ENCODE measurements at places on chromosomes 7 and 10.
A peak's percentile ranks its signal among the peaks of the same experiment; 100 is the strongest.

DNA sequence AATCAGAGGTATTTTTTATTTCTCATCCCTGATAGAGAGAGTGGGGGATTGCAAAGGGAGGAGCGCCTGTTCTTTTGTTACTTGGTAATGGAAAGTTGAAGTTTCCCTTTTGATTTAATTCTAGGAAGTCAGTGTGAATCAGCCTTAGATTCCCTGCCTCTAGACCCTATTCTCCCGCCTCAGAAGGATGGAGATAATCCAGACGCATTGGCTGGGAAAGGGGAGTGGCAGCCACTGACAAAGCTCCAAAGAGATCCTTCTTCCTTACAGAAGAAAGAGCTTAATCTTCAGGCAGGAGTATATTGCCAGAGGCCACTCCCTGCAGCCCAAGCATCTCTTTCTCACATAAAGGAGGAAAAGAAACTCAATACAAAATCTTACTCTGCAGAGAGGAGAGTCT, 122.3 kb upstream of the GALNT17 start:
- DNase-seq: no peak

GRCh38 chr10:26519803-26520202, 81.7 kb downstream of the APBB1IP start:
- no peak for DNase-seq

GRCh38 chr10:103734731-103735130, 120.6 kb downstream of the SH3PXD2A start:
- DNase-seq: no peak

GRCh38 chr10:113463777-113464176, 89.1 kb upstream of the HABP2 start:
- no peak for DNase-seq

- no peak for DNase-seq
Observed at GRCh38 chr7:152862856-152863255, 103.3 kb downstream of the ACTR3B start.

DNA sequence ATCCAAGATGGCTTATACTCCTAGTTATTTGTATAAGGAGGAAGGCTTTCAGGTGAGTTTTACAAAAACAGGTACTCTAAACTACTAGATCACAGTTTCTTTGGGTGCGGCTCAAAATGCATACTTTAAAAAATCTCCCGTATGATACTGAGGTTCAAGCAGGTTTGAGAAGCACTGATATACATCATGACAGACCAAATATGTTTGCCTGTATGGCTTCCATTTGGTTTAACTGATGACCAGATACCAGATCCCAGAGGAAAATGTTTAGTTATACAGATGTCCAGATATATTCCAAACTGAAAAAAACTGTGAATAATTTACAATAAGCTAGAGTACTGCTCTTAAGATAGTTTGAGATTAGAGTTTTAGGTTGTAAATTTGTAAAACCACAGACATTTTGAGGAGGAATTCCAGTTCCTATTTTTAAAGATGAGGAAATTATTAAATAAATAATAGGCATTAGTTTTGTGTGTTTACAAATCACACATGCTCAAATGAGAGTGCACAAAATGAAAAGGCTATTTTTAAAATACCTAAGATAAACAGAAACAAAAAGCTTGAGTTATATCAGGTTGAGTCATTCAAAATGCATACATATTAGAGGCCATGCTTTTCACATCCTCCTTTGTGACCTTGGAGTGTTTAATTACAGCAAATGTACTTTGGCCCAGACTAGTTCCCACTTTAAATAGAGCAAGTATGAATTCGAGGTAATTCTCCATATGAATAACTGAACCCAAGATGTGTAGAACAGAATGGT, 60.5 kb downstream of the SEMA3C start:
- no peak for DNase-seq

GRCh38 chr10:105785721-105786120, 1144.6 kb downstream of the SORCS3 start:
- DNase-seq: no peak

DNA sequence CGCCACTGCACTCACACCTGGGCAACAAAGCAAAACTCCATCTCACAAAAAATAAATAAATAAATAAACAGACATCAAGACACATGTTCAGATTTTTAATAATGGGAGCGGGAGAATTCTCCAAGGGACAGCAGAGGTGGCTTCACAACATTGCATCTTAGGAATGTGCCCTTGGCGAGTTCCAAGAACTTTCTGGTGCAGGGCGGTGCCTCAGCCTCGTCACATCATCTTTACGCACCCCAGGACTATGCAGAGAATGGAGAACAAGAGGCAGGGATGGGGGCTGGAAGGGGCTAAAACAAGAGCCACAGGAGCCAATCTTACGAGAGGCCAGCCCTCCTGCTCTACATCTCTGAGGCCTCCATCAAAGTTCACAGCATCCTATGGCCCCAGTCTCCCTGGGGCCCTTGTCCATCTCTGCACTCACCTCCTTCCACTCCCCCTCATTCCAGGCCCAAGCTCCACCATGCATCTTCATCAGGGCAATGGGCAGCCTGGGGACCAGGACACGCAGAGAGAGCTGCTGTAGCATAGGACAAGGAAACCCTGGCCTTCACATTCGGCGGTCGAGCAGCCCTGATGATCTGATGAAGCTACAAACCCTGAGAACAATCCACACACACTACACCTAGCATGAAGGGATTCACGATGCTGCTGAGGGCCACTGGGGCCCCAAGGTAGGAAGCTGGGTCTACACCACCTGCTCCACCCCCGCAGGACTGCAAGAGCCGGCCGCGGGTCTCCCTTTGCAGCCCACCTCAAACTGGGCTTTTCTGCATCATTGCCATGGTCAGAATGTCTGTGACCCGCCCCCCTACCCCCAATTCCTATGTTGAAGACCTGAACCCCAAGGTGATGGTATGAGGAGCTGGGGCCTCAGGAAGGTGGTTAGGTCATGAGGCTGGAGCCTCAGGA, 22.3 kb downstream of the TNS3 start:
- no peak for DNase-seq

DNA sequence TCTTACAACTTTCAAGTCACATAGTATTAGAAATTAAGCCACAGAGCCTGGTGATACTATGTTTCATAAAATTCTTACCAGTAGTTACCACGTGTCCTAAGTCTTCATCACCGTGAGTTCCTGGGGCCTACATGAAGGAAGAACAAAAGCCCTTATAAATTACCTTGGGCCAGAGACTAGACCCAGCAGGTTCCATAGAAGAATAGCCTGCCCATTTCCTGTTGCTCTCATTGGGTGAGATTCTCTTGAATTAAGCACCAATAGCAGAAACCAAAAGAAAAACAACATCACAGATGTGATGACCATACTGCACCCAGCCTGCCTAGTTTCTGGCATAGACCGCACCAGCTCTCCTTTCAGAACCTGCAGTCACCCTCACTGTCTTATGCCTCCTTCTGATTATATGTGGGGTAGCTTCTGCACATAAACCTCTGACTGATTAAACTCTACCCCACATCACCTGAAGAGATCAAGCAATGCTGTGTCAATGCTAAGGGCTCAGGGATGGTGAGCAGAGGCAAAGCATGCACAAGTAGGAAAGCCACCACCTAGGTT, 18.0 kb upstream of the SEM1 start:
- no peak for DNase-seq

DNA sequence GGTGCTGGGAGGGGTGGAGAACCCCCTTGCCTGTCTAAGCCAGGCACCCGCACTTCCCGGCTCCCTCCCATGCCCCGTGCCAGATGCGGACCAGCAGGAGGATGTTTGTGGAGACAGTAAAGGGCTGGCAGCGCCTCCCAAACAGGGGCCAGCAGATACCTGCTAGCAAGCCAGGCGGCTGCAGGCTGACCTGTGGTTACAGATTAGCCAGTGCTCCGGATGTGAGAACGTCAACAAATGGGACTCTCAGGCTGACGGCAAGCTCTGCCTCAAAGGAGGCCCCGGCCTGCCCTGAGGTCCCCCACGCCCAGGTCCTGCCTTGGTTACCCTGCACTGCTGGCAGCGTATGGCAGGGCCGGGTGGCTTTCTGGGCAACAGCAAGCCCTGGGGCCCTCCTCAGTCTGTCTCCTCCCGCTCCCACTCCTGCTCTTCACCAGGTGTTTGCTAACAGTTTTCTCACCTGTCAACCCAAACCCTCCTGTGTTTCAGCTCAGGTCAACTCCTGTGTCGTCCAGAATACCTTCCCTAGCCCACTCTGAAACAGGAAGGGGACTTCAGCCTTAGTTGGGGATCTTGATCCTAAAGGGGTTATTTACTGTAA, 85.4 kb downstream of the NEURL1 start:
- DNase-seq: no peak

DNA sequence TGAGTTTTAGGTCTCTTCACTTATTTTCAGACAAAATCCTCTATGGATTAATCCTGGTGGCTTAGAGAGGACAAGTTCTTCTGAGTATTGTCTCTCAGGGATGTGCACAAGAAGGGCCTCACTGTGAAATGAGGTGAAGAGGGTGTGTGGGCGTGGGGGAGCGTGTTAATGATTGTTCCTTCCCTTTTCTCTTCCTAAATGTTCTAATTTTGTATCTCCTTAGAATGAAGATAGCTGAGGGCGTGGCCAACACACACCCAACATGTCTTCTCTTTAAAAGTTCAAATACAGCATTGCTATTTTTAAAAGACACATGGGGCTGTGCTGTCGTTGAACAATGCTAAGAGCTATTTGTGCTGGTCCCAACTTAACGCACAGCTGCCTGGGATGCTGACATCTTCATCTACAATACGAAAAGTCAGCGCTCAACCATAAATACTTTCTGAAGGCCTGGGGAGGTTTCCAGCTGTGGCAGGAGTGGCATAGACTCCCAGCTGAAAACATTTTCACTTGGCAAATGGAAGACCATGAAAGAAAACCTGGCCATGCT, 135.9 kb downstream of the JCAD start:
- DNase-seq: no peak

- DNase-seq: no peak
Observed at GRCh38 chr10:34886906-34887642, 72.0 kb upstream of the PARD3 start.

DNA sequence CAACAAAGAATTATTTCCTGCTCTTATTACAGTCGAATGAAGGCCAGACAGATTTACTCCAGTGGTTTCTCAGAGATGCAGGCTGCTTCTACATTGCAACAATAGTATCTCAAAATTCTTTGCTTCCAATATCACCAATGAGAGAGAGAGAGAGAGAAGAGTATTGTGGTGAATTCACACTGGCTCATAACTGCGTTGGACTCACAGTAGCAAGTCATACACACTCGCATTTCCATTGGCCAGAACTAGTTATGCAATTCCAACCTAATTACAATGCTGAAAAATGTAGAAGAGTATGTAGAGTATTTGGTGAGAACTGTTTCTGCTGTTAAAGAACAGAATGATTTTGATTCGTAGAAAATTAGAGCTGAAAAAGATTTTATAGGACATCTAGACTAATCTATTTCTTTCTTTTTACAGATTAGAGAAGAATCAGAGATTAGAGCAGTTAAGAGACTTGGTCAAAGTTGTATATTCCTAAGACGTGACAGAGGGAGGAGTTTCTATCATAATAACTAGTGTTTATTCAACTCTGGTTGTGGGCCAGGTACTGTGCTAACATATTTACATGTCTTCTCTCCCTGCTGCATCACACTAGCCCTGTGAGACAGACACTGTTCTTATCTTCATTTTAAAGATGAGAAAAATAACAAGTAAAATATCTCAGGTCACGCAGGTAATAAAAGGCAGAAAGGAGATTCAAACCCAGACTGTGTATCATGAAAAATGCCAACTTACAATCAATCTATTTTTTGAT, 34.6 kb upstream of the PDK4 start:
- no peak for DNase-seq

GRCh38 chr7:128708824-128709223, 30.3 kb upstream of the CALU start:
- DNase-seq: no peak

DNA sequence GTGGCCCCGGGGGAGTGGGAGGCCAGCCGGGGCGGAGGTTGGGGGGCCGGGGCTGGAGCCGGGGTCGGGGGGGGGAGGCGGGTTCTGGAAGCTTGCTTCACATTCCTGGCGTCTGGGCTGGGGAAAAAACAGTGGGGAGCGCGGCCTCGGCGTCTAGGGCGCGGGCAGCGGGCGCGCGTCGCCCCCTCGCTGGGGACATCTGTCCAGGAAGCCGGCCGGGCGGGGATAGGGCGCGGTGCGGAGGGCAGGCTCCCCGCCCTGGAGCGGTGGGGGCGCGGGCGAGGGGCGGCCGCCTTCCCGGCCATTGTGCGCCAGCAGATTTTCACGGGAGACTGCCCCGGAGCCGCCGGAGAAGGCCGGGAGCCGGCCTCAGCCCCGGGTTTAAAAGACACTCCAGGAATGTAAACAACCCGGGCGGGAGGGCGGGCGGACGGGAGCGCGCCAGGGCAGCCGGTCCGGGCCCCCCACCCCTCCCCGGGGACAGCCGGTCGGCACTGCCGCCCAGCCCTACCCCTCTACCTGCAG, 1.4 kb downstream of the ZMIZ1 start:
- peak; percentile 4 for DNase-seq

DNA sequence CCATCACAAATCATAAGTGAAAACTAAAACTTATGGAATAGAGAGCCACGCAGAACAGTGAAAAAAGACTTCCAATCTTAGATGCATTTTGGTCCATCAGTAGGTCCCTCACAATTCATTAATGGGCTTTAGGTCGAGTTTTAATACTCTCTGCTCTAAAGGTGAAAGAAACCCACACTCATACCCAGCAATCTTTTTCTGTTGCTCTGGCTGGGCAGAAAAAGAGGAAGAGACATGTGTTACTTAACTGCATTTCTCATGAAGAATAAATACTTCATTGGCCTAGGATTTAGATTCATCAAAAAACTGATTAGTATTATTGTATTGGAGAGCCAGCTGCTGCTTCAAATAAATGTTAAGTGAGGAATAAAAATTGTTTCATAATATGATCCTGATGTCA, 645.7 kb downstream of the PHTF2 start:
- DNase-seq: no peak

DNA sequence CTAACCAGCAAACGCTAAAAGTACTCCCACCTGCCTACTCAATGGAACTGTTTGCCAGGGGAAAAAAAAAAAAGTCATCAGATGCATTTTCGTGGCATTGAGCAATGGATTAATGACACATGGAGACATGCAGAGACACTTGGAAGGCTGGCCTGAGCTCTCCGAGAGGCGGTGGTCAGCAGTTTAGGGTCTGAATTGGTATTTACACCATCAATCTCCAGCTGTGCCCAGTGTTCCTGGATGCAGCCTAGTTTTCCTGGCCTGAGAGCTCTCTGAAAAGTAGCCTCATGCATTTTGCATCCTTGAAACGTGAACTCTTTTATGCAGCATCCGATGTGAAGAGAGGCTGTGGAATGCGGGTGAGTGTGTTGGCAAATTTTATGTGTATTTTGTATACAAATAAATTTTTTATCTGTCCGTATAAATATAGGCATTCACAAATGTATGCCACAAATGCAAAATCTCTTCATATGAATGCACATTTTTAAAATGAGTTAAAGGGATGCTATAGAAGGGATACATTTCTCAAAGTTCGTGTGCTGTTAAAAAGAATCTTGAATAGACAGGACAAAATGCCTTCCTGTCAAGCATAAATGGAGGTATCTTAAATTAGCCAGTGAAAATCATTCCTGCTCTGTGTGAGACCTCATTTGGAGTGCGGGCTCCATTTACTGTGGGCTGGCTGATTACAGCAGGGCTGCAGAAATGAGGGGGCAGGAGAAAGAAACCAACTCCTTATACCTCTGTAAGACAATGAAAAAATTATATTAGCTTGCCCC, 137.7 kb upstream of the PFKP start:
- no peak for DNase-seq

- no peak for DNase-seq
Observed at GRCh38 chr7:21462081-21462480, 34.2 kb downstream of the SP4 start.

Measured in CD8-positive, alpha-beta memory T cell (primary cell).